ENCODE measurements at places on chromosomes 7 and 10. TPM values are rescaled to one million over a fixed set of nuclear protein-coding genes. Genes with fewer than 3 reads are reported as not detected.

The METTL27 gene
- total RNA-seq, result 2.3 TPM

The EBF3 gene
- total RNA-seq, result 11.6 TPM

The MMRN2 gene
- 0.27 TPM for total RNA-seq

The PUS7 gene
- total RNA-seq, result 38.0 TPM

- no peak for DNase-seq
Observed at GRCh38 chr10:49398986-49399385, 3.1 kb upstream of the DRGX start.

DNA sequence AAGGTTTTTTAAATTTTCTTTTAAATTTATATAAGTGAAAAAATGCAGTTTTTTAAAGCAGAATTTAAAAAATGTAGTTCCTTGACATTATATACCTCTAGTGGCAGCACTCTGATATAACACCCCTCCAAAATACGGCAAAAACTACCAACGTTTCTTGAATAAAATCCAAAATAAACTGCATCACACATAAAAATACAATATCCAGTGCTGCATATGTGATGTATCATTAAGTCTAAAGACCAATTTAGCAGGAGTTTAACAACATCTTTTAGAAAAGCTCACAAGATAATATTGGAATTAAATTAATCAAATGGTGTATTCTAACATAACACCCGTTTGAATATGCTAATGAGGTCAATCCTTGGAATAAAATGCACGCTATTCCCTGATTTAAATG lies 1.4 kb downstream of the TCERG1L start:
- no peak for DNase-seq

DNA sequence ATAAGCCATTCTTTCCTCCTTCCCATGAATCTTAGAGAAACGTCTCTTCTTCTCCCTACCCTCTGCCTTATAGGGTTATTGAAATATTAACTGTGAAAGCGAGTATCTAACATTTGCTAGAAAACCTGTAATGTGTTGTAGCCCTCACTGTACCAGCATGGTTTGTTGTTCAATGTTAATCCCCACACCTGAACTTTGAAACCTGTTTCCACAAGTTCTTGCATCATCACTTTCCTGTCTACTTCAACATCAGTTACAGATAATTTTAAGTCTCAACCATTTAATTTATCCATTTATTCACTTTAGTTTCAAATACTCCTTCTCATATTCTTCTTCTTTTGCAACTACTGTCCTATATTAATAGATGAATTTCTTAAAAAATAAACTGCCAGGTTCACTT lies 148.2 kb downstream of the ETV1 start:
- no peak for DNase-seq

GRCh38 chr10:18217577-18217976 lies 77.4 kb downstream of the CACNB2 start:
- no peak for DNase-seq

GRCh38 chr7:42686594-42687156 lies 225.2 kb downstream of the C7orf25 start:
- DNase-seq, result no peak
